ENCODE measurements at places on chromosomes 3 and 15. TPM values are rescaled to one million over a fixed set of nuclear protein-coding genes. Genes with fewer than 3 reads are reported as not detected.

DNA sequence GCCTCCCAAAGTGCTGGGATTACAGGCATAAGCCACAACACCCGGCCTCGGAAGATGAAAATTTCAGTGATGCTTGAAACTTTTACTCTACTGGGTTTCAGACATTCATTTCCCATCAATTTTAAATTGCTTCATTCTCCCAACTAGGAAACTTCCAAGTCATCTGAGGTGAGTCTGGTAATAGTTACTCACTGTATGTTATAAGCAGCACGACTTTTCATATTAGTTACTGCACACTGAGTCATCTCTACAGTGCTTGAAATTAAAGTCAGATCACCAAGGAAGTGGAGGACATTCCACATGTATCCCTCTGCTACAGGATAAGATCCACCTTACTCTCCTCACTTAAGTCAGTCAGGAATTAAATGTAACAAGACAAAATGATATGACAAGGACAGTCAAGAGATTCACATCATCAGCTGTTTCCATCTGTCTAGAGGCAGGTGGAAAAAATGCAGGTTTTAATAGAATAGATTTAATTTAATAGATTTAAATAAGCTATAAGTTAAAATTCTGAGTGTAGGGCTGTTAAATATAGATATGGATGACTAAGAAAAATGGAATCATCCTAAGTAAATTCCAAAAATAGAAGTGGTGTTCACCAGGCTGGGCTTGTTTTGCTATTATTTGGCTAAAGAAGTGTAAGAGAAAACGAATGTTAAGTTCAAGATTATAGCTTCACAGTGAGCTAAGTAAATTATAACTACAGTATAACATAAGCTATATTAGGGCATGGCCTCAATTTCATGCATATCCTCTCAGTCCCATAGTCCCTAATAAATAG, 104.4 kb downstream of the TMCO5A start:
- no peak overlapping the region for H3K4me3 ChIP-seq
- H3K4me1 ChIP-seq: no peaks in the 10 kb centered on the region
- no peaks in the 10 kb centered on the region for H3K36me3 ChIP-seq
- no peak for ATAC-seq
- H3K27ac ChIP-seq: no peak overlapping the region

DNA sequence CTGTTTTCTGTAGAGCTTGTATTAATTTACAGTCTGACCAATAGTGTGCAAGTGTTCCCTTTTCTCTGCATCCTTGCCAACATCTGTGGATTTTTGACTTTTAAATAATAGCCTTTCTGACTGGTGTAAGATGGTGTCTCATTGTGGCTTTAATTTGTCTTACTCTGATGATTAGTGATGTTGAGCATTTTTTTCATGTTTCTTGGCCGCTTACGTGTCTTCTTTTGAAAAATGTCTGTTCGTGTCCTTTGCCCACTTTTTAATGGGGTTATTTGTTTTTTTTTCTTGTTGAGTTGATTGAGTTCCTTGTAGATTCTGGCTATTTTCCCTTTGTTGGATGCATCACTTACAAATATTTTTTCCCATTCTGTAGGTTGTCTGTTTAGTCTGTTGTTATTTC, 7.6 kb upstream of the ACOX2 start:
- H3K4me1 ChIP-seq: no peaks in the 10 kb centered on the region

- H3K4me1 ChIP-seq: no peaks in the 10 kb centered on the region
- no peak for ATAC-seq
- no peaks in the 10 kb centered on the region for H3K27me3 ChIP-seq
- no peaks in the 10 kb centered on the region for H3K36me3 ChIP-seq
Observed at GRCh38 chr3:59443618-59444293, 393.9 kb upstream of the CFAP20DC start.

GRCh38 chr3:53230041-53230621, 25.7 kb downstream of the TKT start:
- no peaks in the 10 kb centered on the region for H3K27me3 ChIP-seq
- H3K4me3 ChIP-seq: no peak overlapping the region
- peaks cover under 1% of the 10 kb centered on the region for H3K4me1 ChIP-seq
- no peak for ATAC-seq

DNA sequence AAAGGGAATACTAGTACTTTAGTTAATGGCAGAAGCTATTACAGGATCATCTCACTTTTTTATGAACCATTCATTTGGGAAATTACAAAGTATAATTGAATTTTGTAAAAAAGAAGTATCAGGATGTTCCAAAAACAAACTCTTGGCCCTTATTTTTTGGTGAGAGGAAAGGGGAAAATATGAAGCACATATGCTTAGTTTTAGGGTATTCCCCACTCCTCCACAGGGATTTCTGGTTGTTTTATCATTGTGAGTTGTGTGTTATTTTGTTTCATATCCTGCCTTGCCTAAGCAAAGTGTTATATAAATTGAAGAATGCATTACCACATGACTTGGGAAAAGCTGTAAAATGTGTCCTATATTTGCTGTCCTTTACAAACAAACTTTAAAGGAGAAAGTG, 227.0 kb downstream of the FMN1 start:
- no peaks in the 10 kb centered on the region for H3K36me3 ChIP-seq
- H3K4me3 ChIP-seq: no peak overlapping the region
- no peaks in the 10 kb centered on the region for H3K27me3 ChIP-seq
- H3K27ac ChIP-seq: no peak overlapping the region

- H3K4me3 ChIP-seq: no peak overlapping the region
- no peaks in the 10 kb centered on the region for H3K4me1 ChIP-seq
- ATAC-seq: no peak
- no peaks in the 10 kb centered on the region for H3K36me3 ChIP-seq
Observed at GRCh38 chr3:105177576-105177975, 189.1 kb upstream of the ALCAM start.

- peak overlapping the region; percentile 31 for H3K4me3 ChIP-seq
- H3K36me3 ChIP-seq: no peaks in the 10 kb centered on the region
- ATAC-seq: peak; percentile 34
- no peaks in the 10 kb centered on the region for H3K27me3 ChIP-seq
Observed at GRCh38 chr3:116863822-116864589, 154.4 kb downstream of the TUSC7 start.

Gene PHLDB2
- 81.6 TPM for total RNA-seq

Gene GOLGA8R
- total RNA-seq: 3.3 TPM

Gene OSBPL10
- 7.9 TPM for total RNA-seq

Gene IQCB1
- 28.8 TPM for total RNA-seq
